ENCODE measurements at places on chromosomes 7 and 10. TPM values are rescaled to one million over a fixed set of nuclear protein-coding genes. Genes with fewer than 3 reads are reported as not detected.

GRCh38 chr7:23065974-23066373, 39.6 kb upstream of the KLHL7 start:
- DNase-seq, result no peak

DNA sequence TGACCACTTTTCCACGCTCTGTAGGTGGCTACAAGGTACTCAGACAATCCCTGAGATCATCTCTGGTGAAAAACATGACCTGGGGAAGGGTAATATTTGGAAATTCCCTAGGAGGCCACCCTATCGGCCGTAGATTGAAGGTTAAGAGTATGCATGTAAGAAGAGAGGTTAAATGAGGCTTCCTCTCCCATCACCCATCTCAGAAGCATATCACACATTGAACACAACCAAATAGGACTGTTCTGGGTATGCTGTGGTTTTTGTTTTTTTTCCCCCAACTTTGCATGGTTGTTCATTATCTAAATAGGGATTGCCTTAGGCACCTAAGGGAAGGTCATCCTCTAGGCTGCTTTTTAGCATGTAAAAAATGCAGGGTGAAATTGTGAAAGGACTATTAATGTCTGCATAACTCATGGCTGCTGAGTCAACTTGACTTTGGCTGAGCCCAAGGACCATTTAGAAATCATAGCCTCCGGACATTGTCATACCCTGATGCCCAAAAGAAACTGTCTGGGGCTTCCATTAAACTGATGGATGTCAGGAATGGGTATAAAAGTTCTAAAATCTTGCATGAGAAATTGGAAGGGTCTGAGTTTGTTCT, 24.7 kb upstream of the ST8SIA6 start:
- DNase-seq, result no peak

- no peak for DNase-seq
Observed at GRCh38 chr10:124351481-124352220, 67.1 kb downstream of the OAT start.

DNA sequence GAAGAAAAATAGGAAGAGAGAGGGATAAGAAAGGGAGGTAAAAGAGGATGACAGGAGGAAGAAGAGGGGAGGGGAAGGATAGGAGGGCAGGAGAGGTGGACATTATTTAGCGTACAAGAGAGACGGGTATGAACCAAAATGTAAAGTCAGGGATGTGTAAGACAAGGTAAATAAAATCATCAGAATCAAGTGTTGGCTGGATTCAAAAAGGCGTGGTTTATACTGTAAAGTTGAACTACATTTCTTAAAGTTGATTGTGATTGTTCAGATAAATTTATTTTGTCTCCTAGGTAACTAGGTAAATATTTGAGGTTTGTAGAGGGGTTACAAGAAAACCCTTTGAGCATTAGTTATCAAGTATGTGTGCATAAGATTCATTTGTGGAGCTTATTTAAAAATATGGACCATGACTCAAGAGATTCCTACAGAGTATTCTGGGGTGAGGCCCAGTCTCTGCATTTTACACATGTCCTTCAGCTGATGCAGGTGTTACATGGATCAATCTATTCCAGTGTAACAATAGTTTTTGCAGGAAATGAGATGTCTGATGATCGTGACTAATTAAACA, 512.1 kb upstream of the MBL2 start:
- no peak for DNase-seq

DNA sequence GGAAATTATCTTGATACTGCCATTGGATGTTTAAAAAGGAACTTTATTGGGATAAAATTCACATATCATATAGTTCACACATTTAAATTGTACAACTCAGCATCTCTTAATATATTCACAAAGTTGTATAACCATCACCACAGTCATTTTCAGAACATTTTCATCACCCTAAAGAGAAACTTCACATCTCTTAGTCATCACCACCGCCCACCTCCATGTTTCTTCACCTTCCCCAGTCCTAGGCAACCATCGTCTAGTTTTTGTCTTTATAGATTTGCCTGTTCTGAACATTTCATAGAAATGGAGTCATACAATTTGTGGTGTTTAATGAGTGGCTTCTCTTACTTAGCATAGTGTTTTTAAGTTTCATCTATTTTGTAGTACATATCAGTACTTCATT, 96.6 kb downstream of the ANKRD30A start:
- no peak for DNase-seq

DNA sequence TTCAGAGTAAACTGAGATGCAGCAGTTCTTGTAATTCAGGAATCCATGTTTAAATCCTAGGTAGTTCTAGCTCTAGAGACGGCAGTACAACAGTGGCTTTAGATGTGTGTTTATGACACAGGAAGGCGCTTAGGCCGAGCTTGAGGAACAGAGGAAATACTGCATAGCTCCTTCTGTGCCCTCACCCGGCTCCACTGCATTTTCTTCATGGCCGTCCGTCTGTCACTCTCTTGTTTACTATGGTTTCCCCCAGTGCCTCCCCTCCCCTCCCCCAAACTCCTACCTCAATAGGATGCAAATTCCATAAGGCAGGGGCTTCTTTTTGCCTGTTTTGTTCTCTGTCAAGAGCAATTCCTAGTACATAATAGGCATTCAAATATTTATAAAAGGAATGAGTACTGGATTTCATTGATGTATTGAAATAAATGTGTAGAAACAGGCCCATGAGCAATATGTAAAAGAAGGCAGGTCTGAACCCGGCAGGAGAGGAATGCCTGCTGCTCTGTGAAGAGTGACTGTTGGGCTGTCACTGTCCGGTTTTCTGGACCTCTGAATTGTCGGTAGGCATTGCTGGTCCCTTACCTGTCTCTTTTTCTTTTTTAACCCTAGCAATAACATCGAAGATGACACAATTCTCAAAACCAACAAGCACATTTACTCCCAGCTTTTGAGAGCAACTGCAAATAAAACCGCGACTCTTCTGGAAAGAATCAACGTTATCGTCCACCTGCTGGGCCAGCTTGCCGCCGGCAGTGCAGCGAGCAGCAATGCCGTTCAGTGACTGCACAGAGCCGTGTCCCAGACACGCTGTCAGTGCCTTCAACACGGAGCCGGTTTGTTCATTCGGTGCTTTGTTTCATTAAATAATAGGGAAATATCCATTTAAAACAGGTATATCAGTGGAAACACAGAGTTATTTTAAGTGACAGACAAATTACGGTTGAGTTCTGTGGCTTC, 12.7 kb downstream of the MMP21 start:
- DNase-seq, result no peak

- no peak for DNase-seq
Observed at GRCh38 chr7:29381206-29382094, 182.2 kb upstream of the PRR15 start.

DNA sequence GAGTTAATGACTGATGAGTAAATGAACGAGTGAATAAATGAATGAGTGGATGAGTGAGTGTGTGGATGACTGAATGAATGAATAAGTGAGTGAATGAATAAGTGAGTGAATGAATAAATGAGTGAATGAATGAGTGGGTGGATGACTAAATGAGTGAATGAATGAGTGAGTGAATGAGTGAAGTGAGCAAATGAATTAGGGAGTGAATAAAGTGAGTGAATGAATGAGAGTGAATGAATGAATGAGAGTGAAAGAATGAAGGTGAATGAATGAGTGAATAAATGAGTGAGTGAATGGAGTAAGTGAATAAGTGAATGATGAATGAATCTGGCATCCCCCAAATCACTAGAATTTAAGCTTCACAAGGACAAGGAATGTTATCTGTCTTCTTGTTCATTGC, 1253.0 kb downstream of the TYW1 start:
- no peak for DNase-seq

DNA sequence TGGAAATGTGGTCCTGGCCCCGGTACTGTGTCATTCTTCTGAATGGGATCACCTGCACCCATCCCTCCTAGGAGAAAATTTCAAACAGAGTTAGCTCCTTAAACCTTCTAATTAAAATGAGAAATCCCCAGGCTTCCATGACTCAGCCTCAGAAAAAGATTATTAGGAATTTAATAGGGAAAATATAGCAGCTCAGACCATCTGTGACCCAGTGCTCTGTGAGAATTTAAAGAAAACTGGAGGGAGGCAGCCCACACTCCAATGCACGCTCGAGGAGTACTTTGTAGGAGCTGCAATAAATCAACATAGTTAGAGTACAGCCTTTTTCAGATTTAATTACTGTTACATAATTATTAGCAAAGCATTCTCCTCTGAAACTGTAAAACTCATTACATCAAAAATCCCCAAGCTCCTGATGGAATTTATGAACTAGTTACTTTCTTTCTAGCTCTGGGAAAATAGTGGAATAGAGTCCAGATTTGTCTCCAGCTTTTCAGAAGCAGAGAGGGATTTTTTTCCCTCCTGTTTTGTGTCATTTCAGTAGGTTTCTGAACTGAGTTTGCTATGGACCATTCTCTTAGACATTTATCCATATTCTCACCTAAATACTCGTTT, 30.1 kb downstream of the NEUROD6 start:
- DNase-seq, result no peak

DNA sequence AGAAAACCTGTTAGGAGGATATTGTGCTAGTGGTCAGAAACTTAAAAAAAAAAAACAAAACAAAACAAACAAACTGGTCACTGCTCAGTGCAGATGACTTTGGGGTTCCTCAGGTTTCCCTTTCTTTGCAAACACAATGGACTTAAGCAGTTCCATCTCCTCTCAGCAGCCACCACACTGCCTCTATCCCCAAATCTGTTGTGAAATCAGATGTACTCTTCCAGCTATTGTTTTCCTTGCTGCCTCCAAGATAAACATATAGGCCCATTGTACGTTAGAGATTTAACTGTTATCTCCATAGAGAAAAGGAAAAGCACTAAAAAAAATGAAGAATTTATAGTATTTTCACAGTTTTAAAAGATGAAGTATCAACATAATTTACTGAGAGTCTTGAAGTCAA, 147.1 kb downstream of the MPP7 start:
- no peak for DNase-seq

- no peak for DNase-seq
Observed at GRCh38 chr7:34848670-34849069, 188.6 kb downstream of the DPY19L1 start.

DNA sequence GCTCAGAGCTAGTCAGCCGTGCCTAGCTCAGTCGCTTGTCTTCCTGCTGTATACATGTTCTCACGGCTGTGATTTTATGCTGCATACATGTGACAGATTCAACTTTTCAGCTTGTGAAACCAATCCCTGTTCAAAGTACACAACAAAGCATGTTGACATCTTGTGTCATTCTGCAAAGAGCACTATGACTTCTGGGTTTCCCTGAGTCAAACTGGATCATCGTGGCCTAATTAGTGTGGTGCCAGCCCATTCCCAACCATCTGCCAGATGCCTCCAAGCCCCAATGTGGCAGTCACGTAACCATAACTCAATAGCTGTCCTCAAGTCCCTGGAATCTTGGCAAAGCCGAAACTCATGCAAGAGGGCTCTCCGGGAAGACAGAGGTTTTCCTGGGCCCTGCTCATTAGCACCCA, 144.8 kb downstream of the MYOF start:
- no peak for DNase-seq

DNA sequence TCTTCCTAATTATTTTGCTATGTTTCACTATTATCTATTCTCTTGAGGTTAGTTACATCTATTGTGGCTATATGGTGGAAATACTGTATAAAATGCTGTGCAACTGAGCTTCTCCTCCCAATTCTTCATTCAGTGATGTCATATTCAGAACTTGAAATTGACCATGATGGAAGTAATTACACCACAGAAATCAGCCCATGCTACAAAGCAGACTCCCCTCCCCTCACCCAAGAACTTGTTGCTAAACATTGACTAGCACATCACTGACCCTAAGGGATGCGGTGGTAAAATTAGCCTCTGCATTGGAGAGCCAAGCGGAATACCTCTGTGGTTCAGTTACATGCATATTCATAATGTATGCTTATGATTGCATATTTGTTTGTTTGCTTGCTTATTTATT, 8.8 kb downstream of the CALD1 start:
- no peak for DNase-seq

DNA sequence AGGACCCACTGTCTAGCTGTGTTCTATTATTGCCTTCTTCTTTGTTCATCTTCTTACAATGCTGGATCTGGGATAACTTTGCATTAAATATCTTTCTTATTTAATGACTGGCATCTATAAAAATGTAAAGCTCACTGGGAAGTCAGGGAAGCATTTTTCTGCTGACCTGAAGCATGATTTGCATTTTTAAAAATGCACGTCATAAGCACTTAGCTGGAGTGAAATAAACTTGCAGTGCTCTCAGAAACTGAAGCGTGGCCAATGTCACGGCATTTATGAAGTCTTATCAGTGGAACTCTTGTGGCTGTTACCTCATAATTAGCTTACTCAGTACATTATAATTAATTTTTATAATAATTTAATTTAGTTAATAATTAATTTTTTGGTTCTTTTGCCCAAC, 59.1 kb downstream of the FRMD4A start:
- DNase-seq, result no peak

DNA sequence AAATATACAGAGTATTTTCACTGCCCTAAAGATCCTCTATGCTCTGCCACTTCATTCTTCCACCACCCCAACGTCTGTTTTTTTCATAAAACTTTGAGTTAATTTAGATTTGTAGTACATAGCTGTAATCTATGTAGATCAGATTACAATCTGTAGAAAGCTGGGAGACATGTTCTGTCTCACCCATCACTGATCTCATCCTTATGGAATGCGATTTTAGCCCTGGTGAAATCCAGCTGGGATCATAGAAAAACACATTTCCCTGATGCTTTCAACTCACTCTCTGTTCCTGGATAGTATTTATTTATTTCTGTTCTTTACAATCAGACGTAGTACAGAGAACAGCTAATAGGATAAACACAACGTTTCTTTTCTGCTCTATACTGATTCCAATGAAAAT, 521.0 kb downstream of the KIF20B start:
- DNase-seq, result no peak

GPR37 gene
- 0.31 TPM for total RNA-seq

DRGX gene
- not detected for total RNA-seq

ARHGEF35 gene
- 4.3 TPM for total RNA-seq

MYOZ1 gene
- total RNA-seq, result 0.82 TPM

HMX3 gene
- not detected for total RNA-seq

MALSU1 gene
- total RNA-seq, result 42.4 TPM

GPER1 gene
- total RNA-seq, result 18.9 TPM

FXYD4 gene
- not detected for total RNA-seq
